ENCODE measurements at places on chromosomes 6 and 20.
A peak's percentile ranks its signal among the peaks of the same experiment; 100 is the strongest.

DNA sequence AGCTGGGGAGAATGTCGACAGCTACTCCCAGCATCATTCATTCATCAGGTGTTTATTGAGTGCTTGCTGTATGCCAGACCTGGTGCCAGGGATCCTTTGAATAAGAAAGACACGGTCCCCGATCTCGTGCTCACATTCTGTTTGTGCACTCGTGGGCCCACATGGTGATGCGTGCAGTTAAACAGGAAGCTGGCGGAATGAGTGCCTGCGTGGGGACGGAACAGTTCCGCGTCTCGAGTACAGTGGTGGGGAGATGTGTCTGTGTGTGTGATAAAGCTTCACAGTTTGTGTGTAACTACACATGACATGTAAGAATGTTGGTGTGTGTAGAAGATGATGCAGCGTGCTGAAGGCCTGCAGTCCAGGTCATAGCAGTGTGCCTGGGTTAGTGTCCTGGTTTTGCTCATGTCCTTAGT lies 6.5 kb downstream of the RBM38 start:
- DNase-seq, result no peak

- DNase-seq, result no peak
These were observed 30.1 kb downstream of the CASP8AP2 start for GRCh38 chr6:89859744-89860143.

- DNase-seq, result no peak
These were observed 232.5 kb downstream of the TFAP2C start for GRCh38 chr20:56861590-56861989.

DNA sequence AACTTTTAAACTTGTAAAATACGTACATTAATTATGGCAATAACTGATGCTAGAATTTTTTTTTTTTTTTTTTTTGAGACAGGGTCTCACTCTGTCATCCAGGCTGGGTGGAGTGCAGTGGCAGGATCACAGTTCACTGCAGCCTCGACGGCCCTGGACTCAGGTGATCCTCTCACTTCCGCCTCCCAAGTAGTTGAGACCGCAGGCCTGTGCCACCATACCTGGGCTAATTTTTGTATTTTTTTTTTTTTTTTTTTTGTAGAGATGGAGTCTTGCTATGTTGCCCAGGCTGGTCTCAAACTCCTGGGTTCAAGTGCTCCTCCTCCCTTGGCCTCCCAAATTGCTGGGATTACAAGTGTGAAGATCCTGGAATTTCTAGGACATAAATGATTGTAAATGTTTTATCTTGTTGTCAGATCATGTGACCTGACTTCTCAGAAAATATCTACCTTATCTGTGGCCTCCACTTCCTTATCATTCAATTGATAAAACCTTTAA lies 2.2 kb upstream of the CD2AP start:
- DNase-seq, result no peak

GRCh38 chr20:63695424-63696305 lies 787 bp upstream of the TNFRSF6B start:
- no peak for DNase-seq

DNA sequence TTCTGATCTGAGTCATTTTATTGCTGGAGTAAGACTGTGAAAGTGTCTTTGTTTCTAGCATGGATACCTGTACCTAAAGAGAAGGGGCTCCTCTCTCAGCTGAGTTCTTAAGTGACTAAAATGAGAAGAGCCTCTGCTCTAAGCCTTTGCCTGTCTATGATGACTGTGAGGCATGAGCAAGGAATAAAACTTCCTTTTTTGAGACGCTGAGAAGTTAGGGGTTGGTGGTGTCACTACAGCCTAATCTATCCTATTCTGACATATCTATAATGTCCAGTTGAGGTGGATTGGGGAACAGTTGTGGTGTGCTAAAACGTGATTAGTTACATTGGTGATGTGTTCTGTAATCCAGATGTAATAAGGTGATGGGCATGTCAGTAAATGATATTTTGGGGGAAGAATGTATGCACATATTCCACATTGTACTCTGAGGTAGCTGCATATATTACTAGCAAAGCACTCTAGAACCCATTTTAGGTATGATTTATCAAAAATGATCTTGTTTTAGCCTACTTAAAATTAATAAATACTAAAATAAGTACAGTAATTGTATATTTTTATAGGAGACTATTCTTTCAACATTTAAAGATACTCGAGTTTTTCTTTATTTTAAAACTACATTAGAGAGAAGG lies 18.1 kb downstream of the ADGRB3 start:
- DNase-seq, result no peak

DNA sequence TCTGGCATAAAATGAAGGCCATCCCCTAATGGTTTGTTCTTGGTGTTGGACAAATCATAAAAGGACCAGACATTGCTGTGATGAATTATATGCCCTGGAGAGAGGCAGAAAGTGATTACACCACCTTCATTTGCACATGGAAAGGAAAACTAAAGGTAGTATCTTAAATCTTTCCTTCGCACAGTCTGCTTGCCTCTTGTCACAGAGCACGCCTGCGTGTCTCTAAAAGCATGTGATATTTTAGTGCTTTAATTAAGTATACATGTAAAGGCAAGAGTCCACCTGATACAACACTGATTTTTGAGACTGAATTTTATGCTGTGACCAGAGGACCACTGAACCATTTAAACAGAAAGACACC lies 28.8 kb upstream of the PLAGL1 start:
- DNase-seq, result no peak

DNA sequence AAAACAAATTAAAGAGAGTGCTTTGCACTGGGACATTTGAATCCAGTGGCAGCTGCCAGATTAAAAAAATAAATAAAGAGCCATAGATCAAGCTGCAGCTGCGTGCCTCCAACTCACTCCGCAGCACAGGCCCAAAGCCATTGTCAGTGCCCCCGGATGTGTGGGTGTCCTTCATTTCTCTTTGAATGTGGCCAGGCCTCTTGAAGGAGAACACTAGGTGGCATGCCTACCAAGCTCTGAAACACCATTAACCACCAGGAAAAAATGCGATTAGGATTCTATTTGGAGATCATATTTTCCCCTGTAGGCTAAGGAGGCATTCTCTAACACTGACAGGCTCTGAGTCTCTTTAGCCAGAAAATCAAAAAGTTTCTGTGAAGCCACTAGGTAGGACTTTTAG lies 549.8 kb downstream of the PRKN start:
- DNase-seq, result peak; percentile 7

DNA sequence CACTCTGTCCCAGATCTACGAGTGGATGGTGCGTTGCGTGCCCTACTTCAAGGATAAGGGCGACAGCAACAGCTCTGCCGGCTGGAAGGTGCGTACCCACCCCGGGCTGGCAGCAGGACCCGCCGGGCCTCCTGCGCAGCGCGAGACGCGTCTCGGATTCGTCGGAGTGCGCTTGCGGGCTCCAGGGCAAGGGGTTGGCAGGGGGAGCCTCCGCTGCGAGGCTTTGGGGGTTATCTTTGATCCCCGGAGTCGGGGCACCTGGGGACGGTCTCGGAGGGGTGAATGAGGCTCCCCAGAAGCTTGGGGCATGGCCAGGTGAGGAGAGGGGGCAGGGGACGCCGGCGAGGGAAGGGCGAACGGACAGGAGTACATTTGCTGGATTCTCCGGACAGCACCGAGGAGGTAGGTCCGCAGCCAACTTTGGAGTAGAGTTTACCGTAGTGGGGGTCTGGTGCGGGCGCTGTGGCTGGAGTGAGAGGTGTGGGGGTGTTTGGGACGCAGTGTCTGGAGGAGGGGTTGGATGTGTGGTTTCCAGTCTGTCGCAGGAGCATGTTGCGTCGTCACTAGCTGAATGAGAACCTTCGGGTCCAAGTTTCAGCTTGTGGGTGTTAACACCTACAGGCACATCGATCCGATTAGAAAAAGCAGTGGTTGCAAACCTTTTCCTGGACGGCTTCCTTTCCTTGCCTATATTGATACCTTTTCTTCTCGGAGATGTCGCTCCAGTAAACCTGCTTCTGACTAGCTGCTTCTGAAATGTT lies 1.2 kb downstream of the FOXO3 start:
- DNase-seq, result peak; percentile 68

GRCh38 chr6:156562019-156562418 lies 215.2 kb upstream of the ARID1B start:
- no peak for DNase-seq

DNA sequence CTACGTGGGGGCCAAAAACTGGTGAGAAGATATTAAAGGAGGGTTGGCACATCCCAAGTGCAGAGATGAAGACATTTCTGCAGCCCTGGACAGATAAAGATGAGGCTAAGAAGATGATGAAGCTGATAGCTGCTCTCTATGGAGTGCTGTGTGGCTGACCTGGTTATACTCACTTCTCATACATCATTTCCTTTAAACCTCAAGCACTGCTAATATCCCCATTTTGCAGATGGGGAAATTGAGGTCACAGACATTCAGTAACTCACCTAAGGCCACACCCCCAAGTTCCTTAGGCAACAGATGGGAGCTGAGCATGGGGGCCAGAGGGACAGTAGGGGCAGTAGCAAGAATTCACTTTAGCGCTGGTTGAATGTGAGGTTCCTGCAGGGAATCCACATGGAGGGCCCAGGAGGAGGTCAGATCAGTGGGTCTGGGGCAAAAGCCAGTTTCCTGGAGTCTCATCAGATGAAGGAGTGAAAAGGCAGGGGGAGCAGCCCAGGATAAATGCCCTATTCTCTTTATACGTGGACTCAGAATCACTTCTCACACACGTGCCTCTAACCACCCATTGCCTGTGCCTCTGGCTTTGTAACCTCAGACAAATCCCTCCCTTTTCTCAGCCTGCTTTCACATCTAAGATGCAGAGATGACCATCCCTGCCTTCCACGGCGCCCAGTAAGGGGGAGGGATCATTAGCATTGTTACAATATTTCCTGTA lies 125.8 kb downstream of the NFATC2 start:
- no peak for DNase-seq

DNA sequence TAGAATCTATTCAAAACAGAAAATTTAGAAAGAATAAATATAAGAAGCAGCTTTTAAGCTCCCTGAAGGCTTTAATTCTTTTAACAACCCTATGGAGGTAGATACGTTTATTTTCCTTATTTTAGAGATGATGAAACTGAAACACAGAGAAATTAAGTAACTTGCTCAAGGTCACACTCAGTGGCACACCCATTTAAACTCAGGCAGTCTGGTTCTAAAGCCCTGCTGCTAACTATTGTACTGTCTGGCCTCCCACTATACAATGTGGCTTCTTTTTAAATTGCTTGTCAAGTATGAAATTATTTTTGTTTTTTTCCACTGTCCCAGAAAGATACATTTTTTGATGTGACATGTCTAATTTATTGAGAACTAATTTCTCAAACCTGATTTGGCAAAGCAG lies 55.7 kb downstream of the FAM217A start:
- DNase-seq, result no peak

DNA sequence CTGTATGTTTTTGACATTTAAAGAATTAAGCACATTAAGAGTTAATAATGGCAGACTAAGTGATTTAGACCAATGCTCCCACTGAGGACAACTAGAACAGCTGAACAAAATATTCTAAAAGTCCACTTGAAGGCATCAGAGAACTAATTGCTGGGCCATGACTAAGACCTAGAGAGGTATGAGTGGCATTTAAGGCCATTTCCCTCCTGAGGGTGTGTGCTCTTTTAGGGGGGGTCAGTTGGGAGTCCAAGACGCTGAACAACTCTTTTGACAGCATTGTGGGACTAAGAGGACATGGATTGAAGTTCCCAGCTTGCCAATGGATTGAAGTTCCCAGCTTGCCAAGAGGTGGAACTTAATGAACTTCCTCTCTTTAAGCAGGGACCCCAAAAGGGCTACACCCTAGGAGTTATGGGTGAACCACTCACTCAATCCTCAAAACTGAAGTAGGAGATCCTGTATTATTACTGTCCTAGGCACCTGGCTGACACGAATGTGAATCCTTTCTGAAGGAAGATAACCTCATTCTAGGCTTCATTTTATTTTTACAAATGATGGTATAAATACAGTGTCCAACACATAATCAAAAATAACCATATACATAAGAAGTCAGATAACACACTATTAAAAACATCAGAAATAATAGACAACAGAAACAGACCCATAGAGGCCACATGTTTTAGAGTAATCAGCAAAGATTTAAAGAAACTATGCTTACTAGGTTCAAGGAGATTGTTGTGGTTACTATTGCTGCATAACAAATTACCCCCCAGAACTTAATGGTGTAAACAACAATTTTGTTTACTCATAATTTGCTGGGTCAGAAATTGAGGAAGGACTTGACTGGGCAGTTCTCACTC lies 175.1 kb downstream of the VEGFA start:
- no peak for DNase-seq

DNA sequence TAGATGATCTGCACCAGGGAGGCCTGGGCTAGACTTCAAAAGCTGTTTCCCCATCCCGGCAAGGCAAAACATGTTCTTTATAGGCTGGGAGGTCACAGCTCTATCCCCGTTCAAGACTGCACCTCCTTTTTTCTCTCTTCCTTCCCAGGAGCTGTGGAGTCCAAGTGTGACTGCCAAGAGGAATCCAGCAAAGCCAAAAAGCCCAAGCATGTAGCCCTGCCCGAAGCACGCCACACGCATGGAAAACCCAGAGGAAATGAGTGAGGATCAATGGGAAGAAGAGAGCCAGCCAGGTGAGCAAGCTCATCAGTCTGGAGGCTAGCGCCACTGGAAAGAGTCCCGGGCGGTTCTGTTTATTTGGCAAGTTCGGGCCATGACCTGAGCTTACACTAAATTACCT lies 240.4 kb downstream of the PRL start:
- DNase-seq, result no peak

DNA sequence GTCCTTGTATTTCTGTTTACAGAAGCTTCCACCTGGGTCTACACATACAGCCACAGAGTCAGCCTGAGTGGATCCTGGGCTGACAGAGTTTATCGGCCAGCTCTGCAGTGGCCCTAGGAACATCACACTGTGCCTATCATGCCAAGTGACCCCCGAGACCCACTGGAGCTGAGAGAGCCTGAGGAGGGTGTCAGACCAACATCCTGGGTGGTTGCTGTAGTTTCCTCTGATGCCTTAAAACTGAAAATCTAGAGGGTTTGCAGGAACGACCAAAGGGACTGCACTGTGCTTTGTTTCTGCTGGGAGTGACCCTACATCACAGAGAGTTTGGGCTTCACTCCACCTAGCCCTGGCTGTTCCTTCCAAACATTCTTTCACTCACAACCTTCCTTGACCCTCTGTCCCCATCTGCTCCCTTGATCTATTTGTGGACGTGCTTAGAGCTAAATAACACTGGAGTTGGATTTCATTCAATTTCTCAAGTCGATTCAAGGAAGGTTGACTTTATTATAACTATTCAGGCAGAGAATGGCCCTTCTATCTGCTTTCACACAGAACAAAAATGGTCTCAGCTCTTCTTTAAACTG lies 18.1 kb downstream of the MYLK4 start:
- DNase-seq, result no peak

DNA sequence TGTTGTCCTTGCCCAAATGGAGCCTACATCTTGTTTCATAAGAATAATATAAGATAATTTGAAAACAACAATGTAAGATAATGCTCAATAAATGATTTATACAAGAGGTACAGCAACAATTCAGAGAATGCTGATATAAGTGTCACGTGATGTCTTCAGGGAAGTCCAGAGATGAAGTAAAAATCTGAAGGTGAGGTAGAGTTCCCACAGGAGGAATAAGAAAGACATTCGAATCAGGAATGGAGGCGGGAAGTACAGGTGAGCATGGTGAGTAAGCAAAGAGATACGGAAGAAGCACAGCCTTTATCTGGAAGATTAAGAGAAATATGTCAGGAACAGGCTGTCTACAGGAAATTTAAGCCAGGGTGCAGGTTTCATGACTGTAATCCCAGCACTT lies 165.9 kb upstream of the MARCKS start:
- no peak for DNase-seq
